ENCODE measurements at places on chromosomes 3 and 15.

- DNase-seq, result no peak
Observed at GRCh38 chr3:146142757-146143156, 18.2 kb downstream of the PLOD2 start.

DNA sequence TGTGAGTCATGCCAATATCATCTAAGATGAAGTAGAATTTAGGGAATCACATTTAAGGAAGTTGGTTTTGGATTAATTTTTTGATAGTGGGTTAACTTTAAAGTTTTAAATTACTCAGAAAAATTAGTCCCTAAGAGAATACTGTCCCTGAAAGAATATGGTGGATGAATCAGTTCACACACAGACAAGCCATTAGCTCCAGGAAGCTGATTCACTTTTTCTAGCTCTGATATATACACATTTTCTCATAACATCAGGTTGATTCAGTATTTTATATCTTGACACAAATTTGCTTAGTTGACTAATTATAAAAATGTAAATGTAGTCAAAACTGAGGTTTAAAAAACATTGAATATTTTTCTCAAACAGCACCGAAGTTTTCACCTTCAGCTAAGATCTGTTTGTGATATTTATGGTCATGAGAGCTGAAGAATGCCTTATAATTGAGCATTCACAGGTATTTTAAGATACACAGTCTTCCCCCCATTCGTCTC lies 55.1 kb downstream of the MYH15 start:
- DNase-seq, result no peak

- no peak for DNase-seq
Observed at GRCh38 chr15:66833371-66833770, 131.3 kb downstream of the SMAD6 start.

DNA sequence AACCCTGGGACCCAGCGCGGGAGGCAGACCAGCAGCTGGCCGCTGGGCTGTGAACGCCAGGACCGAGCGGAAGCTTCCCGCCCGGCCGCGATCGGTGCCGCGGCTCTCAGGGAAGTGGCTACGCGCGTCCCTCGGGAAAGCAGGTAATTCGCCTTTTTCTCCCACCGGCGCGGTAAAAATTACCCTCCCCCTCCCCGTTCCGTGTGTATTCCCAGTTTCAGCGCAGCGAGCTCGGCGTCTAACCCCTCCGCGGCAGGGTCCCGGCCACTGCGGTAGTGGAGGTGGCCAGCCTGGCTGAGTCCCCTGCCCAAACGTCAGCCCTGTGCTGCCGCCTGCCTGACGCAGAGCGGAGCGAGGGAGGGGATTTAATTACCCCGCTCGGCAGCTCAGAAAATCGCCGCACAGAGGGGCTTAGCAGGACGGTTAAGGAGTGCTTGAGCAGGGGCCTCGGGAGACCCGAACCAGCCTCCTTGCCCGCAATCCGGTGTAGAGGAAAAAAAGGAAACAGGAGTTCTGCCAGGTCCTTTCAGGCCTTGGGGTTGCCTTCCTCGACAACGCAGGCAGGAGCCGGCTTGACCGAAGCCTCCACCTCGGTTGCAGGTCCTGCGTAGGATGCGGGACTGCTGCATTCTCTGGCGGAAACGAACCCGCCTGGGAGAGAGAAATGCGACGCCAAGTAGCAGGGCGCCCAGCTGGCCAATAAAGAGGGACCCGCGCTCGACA lies 2.9 kb downstream of the GATA2 start:
- peak; percentile 69 for DNase-seq

GRCh38 chr3:46629551-46630517 lies 17.5 kb downstream of the FAM240A start:
- DNase-seq, result peak; percentile 87

- DNase-seq, result no peak
Observed at GRCh38 chr15:101526890-101527289, 37.4 kb upstream of the PCSK6 start.

DNA sequence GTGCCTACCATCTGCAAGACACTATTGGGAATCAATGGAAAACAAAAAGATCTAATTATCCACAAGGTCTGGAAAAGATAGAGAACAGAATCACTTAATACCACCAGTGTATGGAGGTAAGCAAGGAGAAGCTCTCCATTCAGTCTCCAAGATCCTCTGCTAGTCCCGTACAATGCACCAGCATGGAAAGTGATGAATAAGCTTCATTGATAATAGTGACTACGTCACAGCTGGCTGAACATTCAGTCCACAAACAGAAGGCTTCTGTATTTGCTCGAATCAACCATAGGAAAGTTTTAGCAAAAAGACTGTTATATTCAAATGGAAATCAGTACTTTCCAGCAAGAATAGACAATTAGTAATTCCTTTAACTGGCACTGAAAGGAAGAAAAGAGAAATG lies 42.9 kb downstream of the IGSF11 start:
- no peak for DNase-seq

GRCh38 chr15:69756440-69756839 lies 303.8 kb downstream of the RPLP1 start:
- DNase-seq, result no peak

- no peak for DNase-seq
Observed at GRCh38 chr3:124277144-124277890, 285.4 kb upstream of the ROPN1 start.

- no peak for DNase-seq
Observed at GRCh38 chr15:87871258-87871681, 385.3 kb downstream of the NTRK3 start.

GRCh38 chr3:178966299-178967176 lies 105.1 kb downstream of the ZMAT3 start:
- DNase-seq, result no peak

DNA sequence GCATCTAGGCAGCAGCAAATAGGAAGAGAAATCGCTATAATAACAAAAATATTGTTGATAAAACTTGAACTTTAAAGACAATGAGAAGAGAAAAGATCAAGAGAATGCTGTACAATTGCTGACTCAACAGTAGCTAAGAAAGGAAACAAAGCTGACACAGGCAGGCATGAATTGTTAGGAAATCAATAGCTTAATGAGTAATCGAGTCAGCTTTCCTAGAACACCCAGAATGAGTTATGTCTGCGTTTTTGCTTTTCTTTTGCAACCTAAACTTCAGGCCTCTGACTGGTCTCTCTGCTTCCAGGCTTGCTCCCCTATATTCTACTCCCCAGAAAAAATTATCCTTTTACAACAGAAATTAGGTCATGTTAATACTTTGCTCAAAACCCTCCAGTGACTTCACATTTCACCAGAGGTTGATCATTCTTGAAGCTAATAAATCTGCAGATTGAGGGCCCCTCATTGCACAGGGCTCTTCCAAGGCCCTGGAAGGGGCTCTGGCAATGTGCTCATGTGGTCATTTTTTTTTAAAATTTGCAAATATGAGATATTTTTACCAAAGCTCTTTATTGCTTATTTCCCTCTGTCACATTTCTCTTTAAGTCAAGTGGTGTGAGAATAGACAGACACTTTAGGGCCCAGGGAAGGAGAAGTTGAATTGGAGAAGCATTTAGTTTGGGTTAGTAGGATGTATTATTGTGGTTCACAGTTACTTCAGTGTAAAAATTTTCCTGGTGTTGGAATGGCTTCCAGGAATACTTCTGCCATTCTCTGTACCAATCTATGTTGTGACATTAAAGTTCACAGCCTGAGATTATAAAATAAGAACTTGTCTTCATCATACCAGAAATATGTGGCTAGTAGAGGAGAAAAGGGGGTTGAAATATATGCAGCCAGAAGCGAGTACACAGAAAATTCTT lies 116.3 kb downstream of the TMCO5A start:
- DNase-seq, result no peak

- no peak for DNase-seq
Observed at GRCh38 chr3:11717301-11717700, 73.6 kb upstream of the VGLL4 start.

DNA sequence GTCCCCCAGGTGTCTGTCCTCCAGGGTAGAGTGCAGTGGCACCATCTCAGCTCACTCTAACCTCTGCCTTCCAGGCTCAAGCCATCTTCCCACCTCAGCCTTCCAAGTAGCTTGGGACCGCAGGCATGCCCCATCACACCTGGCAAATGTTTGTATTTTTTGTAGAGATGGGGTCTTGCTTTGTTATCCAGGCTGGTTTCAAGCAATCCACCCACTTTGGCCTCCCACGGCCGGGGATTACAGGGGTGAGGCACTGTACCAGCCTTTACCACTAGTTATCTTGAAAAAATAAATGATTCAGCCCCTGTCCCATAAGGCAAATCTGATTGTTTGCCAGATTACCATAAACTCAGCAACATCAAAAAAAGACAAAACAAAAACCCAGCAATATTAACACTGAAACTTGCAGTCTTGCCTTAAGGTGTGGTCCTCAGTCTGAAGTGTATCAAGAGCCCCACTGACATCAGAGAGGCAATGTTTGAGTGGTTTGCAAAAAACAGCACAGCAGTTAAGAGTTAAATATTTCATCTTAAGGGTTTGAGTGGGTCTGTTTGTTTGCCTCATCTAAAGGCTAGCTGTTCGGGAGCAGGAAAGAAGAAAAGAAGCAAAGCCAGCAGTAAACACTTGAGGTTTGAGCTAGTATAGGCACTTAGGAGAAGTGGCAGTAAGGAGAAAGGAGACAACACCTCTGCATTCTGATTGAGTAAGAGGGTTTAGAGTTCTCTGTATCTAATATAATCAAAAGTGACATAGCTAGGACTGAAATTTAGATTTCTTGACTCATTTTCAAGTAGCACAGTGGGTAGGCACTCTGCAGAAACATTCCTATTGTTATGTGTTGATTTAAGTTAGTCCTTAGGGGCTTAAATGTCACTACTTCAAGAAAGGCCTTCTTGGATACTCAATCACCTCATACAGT lies 26.3 kb upstream of the EDEM1 start:
- DNase-seq, result no peak

- no peak for DNase-seq
Observed at GRCh38 chr3:33937628-33938027, 139.2 kb downstream of the PDCD6IP start.

DNA sequence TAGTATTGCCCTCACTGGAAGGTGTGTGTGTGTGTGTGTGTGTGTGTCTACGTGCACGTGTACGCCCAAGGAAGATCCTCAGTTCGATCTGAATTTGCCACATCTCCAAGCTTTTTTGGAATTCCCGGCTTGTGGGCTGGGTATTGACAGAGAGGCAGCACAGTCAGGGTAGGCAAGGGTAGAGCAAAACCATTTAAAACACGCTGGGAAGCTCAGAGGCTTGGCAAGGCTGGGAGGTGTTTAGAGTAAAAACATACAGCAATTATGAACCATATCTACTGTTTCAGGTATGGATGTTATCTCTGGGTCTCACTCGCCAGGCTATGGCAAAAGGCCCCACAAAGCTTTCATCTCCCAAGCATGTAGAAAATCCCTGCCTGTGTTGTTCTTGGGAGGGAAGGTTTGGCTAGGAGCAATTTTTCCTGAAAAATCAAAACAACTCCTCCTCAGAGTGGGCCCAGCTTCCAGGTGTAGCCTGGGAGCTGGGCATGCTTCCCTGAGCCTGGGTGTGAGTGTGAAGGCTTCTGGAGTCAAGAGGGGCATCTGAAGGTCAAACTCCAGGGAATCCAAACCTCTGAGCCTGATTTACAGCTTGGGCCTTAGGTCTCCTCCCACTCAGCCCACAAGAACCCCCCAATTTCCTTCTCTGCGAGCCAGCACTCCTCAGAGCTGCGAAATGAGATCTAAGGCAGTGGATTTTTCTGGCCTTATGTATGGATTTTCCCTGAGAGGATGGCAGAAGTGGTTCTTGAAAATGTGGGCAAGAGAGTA lies 244.8 kb upstream of the TPRG1 start:
- no peak for DNase-seq

- DNase-seq, result no peak
Observed at GRCh38 chr3:196604548-196604947, 34.9 kb upstream of the NRROS start.

- peak; percentile 36 for DNase-seq
Observed at GRCh38 chr15:68442041-68442440, 10.1 kb upstream of the ITGA11 start.

- no peak for DNase-seq
Observed at GRCh38 chr3:4749567-4750002, 229.7 kb upstream of the BHLHE40 start.

DNA sequence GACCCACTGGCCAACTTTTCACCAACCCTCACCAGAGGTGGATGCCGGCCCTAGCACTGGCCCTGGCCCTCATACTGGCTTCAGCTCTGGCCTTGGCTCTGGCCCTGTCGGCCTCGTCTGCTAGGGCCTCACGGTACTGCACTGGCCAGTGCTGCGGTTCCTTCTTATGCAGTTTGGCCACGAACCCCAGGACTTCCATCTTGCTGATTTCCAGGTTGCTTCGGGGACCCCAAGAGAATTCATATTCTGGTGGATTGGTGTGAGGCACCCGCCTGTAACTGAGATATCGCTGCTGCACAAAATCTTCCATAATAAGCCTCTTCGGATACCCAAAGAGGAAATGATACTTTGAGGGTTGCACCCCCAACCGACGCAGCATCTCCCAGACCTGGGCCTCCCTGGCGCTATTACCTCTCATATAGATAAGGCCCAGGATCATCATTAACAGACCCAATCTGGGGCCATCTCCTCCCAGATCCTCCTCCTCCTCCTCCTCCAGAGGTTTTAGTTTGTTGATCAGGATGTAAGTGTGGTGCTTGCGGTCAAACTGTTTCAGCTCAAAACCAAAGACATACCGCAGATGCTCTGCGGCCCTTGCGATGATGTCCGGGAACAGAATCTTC lies 883 bp downstream of the MAGEF1 start:
- no peak for DNase-seq

DNA sequence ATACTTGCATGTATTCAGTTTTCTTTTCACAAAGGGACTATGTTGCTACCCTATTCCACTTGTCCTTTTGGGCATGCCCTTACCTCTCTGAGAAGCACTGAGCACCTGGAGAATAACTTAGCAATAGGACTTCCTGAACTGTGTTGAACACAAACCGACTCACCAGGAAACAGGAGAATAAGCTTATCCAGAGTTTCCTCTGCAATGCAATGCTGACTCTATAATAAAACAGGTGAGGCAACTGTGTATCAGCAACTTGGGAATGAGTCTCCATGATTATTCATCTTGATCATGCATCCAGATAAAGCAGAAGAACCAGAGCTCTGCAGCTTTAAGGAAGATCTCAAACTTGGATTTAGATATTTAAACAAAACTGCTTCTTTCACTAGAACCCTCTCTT lies 806.5 kb downstream of the IGSF11 start:
- DNase-seq, result no peak

DNA sequence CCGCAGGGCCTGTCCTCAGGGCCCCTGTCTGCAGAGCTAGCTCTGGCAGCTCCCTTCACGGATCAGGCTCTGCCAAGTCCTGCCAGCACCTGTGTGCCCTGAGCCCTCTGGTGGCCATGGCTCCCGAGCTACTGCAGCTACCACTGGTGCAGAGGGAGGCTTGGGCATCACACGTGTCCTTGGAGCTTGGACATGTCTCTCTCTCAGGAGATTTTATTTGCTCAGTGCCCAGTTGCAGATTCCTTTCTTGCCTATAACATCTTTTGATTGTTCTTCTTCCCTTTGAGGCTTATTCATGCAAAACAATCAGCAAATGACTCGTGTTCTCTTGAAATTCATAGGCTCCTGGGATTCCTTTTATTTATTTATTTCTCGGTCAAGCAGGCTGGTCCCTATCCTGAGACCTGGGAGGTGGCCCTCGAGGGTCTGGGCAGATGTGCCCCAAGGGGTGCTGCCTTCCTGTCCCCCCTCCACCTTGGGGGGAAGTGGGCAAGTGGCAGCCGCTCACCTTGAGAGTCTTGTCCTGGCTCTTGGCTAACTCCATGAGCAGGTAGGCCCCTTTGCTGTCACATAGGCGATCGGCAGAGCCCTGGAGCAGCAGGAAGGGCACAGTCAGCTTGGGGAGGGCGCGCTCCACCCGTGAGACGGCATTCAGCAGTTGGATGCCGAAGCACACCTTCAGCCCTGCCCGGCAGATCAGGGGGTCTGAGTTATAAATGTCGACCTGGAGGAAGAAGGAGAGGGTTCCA lies 21.9 kb downstream of the ABTB1 start:
- DNase-seq, result no peak

GRCh38 chr3:124998247-124998630 lies 57.6 kb downstream of the HEG1 start:
- peak; percentile 11 for DNase-seq
